ENCODE measurements at places on chromosomes 3 and 15. TPM values are rescaled to one million over a fixed set of nuclear protein-coding genes. Genes with fewer than 3 reads are reported as not detected.

Gene ARHGEF3
- 8.2 TPM for total RNA-seq

Gene MUSTN1
- not detected for total RNA-seq

Gene KLHL40
- not detected for total RNA-seq

Gene SLC6A20
- 0.50 TPM for total RNA-seq

Gene TNNC1
- 2.4 TPM for total RNA-seq

Gene KLHL6
- total RNA-seq: 2.6 TPM

Gene KBTBD13
- 0.34 TPM for total RNA-seq

Gene DNAH1
- total RNA-seq: 4.8 TPM

Gene SOX2
- 79.1 TPM for total RNA-seq

Gene RASGRF1
- total RNA-seq: not detected

Gene TP53BP1
- total RNA-seq: 109 TPM

Gene BCHE
- 22.5 TPM for total RNA-seq

Gene TRIM71
- total RNA-seq: 10.1 TPM

Gene LRRC3B
- 0.22 TPM for total RNA-seq

Gene PLA2G4B
- 6.4 TPM for total RNA-seq

Gene CMTM8
- 1.5 TPM for total RNA-seq

Gene DHX36
- total RNA-seq: 64.5 TPM

Gene TMCO5A
- total RNA-seq: 0.73 TPM

Gene UBE2Q2
- total RNA-seq: 38.6 TPM

Gene HIGD2B
- total RNA-seq: 0.38 TPM

Gene SLC9C1
- total RNA-seq: not detected

Gene PPP2R3A
- 17.3 TPM for total RNA-seq

Gene GABRR3
- 1.1 TPM for total RNA-seq

Gene TM4SF4
- 1.3 TPM for total RNA-seq

Gene STAB1
- 0.52 TPM for total RNA-seq

Gene SACM1L
- total RNA-seq: 34.1 TPM

Gene CADPS
- total RNA-seq: 95.4 TPM

Gene EDC3
- total RNA-seq: 47.1 TPM

Gene SH2D7
- not detected for total RNA-seq

Gene CAMK1
- 4.9 TPM for total RNA-seq

Measured in motor neuron (in vitro differentiated cells).